ENCODE measurements at places on chromosomes 6 and 20.
A peak's percentile ranks its signal among the peaks of the same experiment; 100 is the strongest.

GRCh38 chr6:107493158-107494057, 3.5 kb downstream of the SOBP start:
- DNase-seq = no peak

DNA sequence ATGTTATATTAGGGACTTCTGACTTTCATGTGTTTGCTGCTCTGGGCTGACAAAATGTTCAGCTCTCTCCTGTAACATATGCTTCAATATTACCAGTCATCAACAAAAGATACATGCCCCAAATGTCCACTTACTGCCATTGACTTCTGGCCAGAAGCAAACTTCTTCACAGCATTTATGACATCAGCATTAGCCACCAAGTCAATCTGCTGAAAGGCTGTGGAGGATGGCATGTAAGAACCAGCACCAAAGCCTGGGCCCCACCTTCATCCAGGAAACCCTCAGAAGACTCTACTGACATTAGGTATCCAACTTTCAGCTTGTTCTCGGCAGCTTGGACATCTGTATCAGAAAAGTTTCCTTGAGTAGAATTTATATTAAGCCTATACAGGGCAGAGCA, 595.5 kb downstream of the COL12A1 start:
- no peak for DNase-seq

DNA sequence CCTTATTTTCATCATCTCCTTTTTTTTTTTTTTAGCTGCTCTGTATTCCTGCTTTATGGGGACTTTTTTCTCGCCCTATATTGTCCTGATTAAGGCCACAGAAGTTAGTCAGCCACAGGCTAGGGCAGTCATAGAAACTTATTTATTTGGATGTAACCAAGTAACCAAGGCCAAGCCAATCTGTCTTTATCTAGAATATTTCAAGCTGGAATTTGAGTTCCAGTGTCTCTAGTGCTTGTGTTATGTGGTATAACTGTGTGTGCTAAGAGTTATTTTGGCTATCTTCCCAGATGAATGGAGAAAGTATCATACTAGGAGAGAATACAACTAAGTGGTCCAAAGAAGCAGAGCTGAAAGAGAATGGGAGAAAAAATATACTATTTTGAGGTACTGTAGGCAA, 751.5 kb downstream of the CBLN4 start:
- no peak for DNase-seq

DNA sequence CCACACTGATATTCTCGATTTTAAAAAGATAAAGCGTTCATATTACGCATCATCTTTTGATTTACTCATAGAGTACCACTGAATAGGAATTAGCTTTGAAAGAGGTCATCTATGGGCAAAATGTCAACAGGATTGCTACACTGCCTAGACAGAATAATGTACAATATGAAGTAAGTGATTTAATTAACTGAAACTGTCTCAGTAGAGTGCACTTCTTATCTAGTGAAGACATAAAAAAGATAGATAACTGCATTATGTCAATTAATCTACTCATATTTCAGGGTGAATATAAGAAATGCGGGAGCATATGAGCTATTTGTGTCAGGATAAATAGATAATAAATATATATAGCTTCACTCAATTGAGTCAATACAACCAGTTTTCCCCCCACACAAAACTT, 723.9 kb downstream of the EYS start:
- no peak for DNase-seq

DNA sequence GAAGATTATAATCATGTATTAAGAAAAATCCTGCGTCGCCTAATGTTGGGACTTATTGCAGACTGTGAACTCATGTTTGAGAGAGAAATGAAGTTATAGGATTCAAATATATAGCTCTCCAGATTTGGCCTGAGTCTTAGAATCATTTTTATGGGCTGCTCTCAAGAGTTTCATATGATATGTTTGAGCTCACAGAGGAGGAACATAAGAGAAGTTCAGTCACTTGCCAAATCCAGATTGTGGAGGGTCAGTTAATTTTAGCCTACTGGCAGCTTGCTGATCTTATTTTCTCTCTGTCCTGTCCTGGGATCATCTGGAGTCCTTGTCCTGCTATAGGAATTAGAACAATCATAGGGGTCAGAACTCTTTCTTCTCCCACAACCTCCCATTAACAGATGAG, 186.1 kb upstream of the SUPT3H start:
- no peak for DNase-seq

- no peak for DNase-seq
Observed at GRCh38 chr20:33992145-33992922, 1.4 kb upstream of the RALY start.

GRCh38 chr6:48449002-48449401, 338.0 kb upstream of the PTCHD4 start:
- no peak for DNase-seq

GRCh38 chr6:139903411-139904157, 529.1 kb upstream of the CITED2 start:
- DNase-seq = no peak

GRCh38 chr6:129683601-129684322, 26.2 kb downstream of the ARHGAP18 start:
- peak; percentile 64 for DNase-seq
